ENCODE measurements at places on chromosomes 1 and 21. TPM values are rescaled to one million over a fixed set of nuclear protein-coding genes. Genes with fewer than 3 reads are reported as not detected.

The C1orf94 gene
- not detected for total RNA-seq

The PROX1 gene
- 86.7 TPM for total RNA-seq

The INSRR gene
- not detected for total RNA-seq

The KPRP gene
- total RNA-seq: not detected

The FBLIM1 gene
- 128 TPM for total RNA-seq

The DMRTA2 gene
- total RNA-seq: not detected

The GJA5 gene
- total RNA-seq: 0.87 TPM

The OR2L8 gene
- not detected for total RNA-seq

The FCN3 gene
- total RNA-seq: not detected

The RGS8 gene
- total RNA-seq: not detected

The PYHIN1 gene
- not detected for total RNA-seq

The IL20 gene
- not detected for total RNA-seq

The HCN3 gene
- total RNA-seq: 0.44 TPM

The SEMA4A gene
- total RNA-seq: 0.20 TPM

The CELA3A gene
- not detected for total RNA-seq
